ENCODE measurements at places on chromosomes 16 and 17. TPM values are rescaled to one million over a fixed set of nuclear protein-coding genes. Genes with fewer than 3 reads are reported as not detected.

The MPP2 gene
- total RNA-seq = 0.34 TPM

DNA sequence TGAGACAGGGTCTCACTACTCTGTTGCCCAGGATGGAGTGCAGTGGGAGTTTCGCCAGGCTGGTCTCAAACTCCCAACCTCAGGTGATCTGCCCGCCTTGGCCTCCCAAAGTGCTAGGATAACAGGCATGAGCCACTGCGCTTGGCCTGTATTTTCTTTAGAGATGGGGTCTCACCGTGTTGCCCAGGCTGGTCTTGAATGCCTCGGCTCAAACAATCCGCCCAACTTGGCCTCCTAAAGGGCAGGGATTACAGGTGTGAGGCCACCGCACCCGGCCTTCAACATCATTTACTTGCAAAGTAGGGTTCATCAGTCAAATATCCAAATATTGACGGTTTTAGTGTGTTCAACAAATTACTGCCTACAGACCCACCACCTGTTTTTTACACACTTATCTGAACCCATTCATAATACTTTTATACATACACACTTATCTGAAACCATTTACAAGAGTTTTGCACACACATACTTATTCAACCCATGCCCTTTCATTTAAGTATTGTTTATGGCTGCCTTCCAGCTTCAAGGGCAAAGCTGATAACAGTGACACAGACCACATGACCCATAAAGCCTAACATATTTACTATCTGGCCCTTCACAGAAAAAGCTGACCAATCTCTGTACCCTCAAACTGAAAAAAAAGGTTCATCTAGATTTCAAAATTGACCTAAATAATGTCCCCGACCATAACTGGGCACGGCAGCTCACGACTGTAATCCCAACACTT lies 11.9 kb downstream of the TMEM170A start:
- DNase-seq = peak; percentile 41

The CCT6B gene
- 0.28 TPM for total RNA-seq

The SCIMP gene
- total RNA-seq = not detected

DNA sequence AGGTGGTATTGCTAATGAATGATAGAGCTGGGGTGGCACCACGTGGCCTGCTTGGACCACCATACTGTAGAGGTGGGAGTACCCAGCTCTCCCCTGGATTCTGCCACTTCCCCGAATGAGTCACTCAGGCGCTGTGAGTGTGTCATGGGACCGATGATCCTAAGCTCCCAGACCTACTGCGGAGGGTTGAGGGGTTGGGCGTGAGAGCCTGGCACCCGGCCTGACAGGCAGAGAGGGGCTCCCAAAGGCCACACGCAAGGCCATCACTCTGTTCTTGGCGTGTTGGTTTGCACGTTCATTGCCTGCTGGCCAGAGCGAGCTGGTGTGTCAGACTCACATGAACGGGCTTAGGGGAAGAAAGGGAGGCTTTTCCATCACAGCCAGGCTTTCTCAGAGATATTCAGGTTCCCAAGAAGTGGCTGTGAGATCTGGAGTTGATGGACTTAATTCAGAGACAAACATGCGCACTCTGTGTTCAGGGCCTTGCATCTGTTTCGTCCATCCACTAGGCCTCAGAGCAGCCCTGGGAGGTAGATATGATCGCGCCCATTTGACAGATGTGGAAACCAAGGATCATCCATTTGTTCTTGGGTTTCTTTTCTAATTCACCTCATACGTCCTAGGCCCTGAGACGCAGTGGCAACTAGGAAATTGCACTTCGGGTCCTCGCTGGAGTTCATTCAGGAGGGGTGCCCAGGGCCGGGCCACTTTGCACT lies 41.4 kb downstream of the CMIP start:
- peak; percentile 70 for DNase-seq

DNA sequence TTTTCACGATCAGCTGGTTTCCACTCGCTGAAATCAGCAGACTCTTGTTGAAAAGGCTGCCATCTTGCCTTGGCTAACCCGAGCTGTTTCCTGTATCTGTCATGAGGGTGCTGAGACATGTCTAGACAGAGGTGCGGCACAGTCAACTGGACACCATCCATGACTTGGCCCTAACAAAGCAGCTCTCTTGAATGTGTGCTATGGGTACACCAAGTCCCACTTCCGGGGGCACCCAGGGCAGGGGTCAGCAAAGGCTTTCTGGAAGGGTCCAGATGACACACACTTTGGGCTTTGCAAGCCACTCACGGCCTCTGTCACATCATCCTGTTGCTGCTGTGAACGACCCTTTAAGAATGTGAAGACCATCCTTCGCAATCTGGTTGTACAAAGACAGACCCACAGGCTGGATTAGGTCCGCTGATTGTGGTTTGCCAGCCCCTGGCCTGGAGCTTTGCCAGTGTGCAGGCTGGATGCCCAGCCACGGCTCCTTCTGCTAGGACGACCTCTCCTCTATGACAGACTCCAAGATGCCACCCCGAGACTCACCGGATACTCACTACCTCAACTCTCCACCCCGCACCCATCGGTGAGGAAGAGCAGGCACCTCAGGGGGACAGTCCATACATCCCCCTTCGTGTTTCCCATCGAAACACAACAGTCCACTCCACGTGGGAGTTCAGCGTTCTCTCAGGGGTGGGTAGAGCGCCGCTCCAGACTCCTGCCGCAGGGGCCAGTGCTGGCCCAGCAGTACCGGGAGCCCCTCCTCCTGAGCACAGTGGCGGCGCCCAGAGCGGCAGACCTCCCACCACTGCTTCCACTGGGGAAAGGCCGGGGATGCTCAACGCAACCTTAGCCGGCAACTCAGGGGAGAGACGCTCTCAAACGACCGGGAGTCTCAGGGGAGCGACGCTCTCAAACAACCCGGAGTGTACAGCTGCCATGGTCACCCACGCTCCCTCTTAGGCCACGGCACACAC lies 123.5 kb downstream of the ANKRD11 start:
- no peak for DNase-seq

DNA sequence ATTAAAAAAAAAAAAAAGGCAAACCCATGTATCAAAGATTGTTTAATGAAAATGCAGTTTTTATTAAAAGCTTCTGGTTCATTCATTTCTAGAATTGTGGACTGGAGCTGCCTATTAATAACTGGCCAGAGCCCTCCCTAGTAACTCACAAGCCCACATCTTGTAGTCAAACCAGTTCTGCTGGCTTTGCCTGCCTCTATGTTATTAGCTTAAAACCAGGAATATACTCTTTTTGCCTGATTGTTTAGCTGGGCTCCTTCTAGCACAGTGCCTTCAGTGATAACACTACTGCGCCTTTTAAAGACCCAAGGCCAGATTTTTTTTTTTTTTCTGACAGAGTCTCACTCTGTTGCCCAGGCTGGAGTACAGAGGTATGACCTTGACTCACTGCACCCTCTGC lies 26.0 kb downstream of the TAC4 start:
- DNase-seq = no peak

DNA sequence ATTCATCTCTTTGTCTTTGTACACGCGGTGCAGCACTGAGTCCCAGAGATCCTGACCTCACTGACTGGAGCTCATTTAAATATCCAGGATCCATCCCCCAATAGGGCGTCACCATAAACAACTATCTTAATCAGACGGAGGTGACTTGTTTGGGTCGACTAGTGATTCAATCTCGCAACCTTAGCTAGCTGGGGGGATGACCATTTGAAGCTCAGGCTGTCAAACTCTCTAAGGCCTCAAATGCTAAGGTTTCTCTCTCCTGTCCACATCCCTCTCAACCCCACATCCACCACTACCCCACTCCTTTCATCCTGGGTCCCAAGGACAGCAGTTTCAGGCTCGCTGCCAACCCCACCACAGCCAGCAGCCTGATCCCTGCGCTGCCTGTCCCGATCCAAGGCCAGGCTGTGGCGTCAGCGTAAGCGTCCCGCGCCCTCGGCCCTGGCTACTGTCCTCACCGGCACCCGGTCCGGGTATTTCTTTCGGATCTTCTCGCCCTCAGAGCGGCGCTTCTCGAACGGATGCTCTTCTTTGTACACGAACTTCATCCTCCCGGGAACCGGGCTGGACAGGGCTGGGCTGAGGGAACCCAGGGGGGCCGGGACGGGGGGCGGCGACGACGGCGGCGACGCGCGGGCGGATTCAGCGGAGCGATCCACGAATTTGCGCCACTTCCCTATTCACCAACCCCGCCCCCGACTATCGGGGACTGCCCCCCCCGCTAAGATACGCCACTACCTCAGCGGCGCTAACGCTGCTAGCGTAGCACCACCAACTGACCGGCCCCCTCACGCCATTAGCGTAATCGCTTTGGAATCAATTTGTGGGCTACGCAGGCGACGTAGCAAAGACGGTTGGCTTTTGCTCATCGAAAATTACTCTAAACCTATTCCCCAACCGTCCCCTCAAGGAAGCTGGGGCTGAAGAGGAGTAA lies at the start of gene GABARAP:
Gene GABARAP, minus strand, starts transcription at position 667 of the 934 bp plus-strand sequence. Its CDS starts 119 bp downstream, at position 548.
- peak; percentile 94 for DNase-seq

- no peak for DNase-seq
These were observed 43.8 kb upstream of the NF1 start for GRCh38 chr17:31050948-31051347.

The GPR139 gene
- total RNA-seq = not detected

- no peak for DNase-seq
These were observed 1.7 kb upstream of the NLRP1 start for GRCh38 chr17:5585836-5586521.

The CWC25 gene
- 13.1 TPM for total RNA-seq

DNA sequence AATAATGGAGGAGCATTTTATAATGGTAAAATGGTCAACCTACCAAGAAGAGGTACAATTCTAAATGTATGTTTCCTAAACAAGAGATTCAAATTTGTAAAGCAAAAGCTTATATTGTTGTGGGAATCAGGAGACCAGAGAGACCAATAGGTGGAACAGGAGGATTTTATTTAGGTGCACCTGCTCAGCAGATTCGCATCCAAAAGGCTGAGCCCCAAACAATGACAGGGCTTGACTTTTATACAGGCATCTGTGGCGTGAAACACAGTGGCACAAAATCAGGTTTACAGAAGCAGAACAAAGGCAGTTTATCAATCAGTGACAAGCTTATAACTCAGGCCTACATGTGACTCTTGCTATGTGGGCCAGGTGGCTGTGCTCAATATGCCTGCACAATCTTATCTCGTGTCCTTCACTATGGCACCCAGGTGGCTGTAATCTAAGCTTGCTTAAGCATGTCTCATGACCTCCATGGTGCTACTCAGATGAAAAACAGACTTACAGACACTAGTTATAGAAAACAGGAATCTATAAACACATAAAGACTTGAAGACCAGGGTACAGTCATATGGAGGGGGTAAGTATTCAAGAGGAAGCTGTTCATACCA lies 780.2 kb upstream of the CA10 start:
- no peak for DNase-seq

DNA sequence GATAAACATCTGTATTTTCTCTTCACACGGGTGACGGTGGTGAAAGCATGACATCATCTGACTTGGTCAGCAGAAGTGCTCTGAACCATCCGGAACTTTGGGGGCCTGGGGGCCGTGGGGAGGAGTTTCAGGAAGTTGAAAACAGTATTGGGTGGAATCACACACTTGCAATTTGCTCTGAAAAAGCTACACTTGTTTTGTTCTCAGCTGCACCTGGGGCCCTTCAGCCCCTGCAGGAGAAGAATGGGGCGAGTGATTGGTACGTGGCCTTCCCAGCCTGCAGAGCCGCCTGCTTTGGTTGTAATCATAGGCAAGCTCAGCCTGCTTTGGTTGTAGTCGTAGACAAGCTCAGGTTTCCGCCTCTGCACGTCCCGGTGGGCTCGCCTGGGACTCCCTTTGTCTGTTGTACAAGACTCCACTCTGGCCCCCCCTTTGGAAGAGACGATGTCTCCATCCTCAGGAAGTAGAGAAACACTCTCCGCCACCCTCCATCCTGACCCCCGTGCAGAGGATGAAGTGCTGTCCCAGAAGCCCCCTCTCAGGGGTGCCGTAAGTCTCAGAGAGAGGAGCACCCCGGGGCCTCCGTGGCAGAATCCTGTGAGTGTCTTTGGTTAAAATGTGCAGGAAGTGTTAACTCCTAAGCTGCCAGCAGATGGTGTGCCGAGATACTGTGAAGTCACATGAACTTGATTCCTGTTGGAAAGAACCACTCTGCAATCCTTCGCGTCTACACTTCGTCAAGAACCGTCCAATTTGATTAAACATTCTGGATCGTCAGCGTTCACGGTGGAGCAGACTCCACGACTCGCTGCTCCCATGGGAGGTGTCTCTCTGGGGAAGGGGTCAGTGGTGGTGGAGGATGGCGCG lies 5.4 kb downstream of the BANP start:
- DNase-seq = peak; percentile 83

The KRT222 gene
- 0.34 TPM for total RNA-seq

GRCh38 chr16:69133373-69133954 lies 1.0 kb downstream of the UTP4 start:
- DNase-seq = no peak

- no peak for DNase-seq
These were observed 14.5 kb upstream of the SLC47A2 start for GRCh38 chr17:19730843-19731242.

GRCh38 chr16:48383009-48383876 lies 2.0 kb downstream of the SIAH1 start:
- no peak for DNase-seq

The CHRNE gene
- total RNA-seq = 3.6 TPM

DNA sequence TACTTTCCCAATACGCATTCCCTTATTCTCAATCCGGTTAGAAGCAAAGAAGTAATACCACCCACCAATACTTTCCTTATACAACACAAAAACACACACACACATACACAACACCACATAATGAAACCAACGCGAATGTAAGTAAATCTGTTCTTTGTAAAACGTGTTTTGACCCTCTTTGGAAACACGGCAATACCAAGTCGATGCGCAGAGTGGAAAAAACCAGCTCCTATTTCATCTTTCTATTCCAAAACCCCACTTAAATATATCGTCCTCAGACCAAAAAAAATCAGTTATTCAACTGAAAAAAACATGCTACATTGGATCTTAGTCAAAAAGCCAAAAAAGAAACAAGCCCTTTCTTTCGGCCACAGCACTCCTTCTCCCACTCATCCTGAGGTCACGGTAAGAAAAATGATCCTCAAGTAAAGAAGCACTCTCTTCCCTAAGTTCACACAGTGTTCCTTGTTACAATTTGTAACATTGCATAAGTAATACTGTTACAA lies 31.0 kb upstream of the ARL4D start:
- DNase-seq = peak; percentile 79

DNA sequence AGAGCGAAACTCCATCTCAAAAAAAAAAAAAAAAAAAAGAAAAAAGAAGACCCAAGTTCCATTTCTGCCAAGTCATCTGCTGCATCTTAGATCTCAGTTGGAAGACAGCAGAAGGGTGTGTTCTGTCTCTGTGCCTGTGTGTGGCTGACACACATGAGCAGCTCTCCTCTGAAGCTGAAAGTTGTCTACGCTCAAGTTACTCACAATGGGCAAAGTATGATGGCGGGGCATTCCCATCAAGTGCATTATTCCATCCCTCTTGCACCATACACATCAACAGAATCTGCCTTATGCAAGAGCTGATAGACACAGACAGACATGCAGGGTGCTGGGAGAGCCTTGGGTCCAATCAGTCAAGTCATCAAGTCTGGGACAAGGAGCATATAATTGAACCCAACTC lies 402.2 kb downstream of the XYLT1 start:
- no peak for DNase-seq

- DNase-seq = no peak
These were observed 21.4 kb upstream of the SPACA3 start for GRCh38 chr17:32970281-32970680.
